NCI-H510A (cell line): ENCODE measurements at places on chromosomes 2 and 18.

- no peak for DNase-seq
Measured at GRCh38 chr2:81523344-81523743, 1218.8 kb upstream of the LRRTM1 start.

DNA sequence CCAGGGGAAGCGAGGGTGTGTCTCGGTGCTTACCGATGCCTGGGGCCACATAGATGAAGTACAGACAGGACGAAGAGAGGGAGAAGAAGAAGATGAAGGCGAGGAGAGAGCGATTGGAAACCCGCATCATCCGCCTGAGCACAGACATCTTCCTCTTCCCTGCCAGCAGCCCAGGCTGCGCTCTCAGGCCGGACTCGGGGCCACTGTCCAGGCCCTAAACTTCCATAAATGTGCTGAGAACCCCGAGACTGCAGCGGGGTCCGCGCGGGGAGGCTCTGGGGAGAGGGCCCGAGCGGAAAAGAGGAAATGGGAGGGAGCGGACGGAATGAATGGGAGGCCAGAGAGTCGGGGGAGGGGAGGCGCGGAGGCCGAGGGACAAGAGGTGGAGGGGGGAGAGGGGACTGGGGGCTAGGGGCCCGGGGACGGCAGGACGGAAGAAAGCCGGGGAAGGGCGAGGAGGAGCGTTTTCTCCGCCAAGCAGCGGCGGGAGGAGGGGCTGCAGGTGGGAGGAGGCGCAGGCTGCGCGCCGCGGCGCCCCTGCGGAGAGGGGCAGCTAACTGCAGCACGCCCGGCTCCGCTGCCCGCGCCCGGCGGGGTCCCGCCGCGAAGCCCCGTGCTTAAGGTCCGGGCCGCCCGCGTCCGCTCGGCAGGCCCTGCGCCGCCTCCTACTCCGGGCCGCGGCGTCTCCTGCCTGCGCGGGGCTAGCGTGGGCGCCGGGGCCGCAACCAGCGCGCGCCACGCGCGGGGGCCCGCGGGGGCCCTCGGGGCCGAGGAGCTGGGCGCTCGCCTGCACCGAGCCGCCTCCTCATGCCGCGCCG lies at the start of gene B4GALT6:
Gene B4GALT6, minus strand, starts transcription at position 303 of the 818 bp plus-strand sequence. Its CDS starts 155 bp downstream, at position 148.
- peak; percentile 61 for DNase-seq

DNA sequence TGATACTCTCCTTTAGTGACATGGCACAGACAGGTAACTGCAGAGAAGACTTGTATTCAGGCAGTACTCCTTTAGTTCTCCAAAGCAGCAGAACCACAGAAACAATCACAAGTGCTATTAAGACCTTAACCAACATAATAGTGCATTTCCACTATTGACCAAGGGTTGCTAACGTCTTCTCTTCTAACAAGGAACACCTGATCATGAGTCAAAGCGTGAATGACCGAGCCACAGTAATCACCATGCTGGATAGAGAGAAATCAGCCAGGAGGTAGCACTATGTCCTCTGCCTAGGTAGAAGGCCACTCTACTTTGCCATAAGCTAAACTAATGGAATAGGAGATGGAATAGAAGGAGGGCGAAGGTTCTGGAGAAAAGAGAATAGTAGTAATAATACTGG lies 161.0 kb downstream of the ANKRD44 start:
- DNase-seq: no peak

DNA sequence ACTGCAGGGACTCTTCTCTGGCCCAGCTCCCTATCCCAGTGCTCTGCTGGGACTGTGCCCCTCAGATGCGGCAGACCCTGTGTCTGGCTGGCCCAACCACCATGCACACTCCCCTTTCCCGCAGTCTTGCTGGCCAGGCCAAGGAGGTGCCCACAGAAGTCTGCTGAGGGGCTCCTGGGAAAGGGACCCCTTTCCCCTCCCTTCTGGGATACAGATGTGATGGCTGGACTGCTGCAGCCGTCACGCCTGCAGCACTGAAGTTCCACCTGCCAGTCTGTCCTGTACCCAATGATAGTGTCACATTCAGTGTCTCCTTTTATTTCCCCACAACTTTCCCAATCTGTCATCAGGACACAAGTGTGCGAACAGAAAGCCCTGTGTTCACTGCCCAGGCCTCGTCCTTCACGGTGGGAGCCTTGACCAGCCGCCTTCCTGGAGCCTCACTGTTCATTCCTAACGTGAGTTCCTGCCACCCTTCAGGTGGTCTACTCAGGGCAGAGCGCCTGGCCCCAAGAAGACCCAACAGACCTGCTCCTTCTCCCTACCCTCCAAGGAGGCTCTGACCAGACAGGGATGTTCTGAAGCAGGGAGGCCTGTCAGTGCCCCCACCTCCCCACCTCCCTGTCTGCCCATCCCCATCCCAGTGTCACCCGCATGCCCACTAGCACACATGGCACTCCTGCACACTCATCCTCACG lies 47.1 kb downstream of the ANKMY1 start:
- DNase-seq: no peak

- no peak for DNase-seq
Measured at GRCh38 chr18:13374468-13375301, 156.1 kb downstream of the LDLRAD4 start.

- DNase-seq: no peak
Measured at GRCh38 chr18:21441670-21442069, 158.8 kb downstream of the ESCO1 start.

DNA sequence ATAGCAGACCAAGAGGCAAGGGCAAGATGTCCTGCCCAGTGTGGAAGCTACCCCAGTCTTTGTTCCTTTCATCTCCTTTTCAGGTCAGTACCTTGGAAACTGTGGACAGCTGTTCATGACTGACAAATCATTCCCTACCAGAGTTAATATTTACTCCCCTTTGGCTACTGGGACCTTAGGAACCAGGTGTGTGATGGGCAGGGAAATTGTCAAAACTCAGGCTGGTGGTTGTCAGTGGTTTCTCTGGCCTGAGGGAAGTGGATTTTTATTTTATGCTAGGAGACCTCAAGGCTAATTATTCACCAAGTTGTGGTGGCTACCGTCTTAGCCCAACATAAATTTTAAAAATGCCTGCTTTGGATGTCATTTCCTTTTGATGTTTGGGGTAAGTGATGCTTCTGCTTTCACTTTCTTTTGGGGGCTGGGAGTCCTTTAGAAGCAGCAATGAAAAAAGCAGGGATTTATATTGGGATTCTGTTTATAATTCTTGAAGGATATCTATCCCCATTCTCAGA lies 119.3 kb downstream of the SETBP1 start:
- DNase-seq: no peak
